ENCODE measurements at places on chromosomes 1 and 21.

DNA sequence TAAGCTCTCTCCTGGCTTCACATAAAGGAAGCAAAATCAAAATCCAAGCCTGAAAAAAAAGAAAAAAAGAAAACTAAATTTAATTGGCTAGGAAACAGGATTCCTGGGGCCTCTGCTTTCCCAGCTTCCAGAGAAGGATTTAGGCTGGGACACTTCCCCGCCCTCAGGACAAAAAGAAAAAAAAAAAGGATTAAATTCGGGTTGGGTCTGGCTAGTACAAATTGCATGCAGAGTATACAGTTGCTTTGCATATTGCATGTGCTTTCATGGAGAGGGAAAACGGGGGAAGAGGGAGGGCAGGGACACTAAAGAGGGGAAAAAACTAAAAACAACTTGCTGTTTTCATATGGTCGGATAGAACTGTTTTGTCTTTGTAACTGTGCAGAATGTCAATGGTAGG, 42.7 kb downstream of the OLIG1 start:
- no peak for DNase-seq

DNA sequence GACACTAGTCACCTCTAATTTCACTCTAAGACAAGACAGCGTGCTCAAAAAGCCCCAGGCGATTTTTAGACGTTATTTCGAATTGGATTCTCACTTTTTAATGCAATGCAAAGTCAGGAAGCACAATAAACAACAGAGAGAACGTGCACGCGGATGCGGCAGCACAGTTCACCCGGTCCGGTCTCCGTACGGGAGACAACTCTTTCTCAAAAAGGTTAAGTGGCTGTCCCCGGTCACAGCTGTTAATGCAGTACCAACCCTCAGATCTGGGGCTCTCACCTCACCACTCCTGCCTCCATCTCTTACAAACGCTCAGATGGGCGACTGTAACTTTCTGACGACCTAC, 1.2 kb downstream of the HP1BP3 start:
- DNase-seq: no peak

GRCh38 chr1:154502066-154502743, at the start of the genes SHE and TDRD10:
Gene SHE, minus strand, starts transcription at chr1:154502412. Its CDS starts 386 bp downstream, at chr1:154502026.
Gene TDRD10, plus strand, starts transcription at chr1:154502219. Its CDS starts 4,685 bp downstream, at chr1:154506904.
- peak; percentile 33 for DNase-seq

DNA sequence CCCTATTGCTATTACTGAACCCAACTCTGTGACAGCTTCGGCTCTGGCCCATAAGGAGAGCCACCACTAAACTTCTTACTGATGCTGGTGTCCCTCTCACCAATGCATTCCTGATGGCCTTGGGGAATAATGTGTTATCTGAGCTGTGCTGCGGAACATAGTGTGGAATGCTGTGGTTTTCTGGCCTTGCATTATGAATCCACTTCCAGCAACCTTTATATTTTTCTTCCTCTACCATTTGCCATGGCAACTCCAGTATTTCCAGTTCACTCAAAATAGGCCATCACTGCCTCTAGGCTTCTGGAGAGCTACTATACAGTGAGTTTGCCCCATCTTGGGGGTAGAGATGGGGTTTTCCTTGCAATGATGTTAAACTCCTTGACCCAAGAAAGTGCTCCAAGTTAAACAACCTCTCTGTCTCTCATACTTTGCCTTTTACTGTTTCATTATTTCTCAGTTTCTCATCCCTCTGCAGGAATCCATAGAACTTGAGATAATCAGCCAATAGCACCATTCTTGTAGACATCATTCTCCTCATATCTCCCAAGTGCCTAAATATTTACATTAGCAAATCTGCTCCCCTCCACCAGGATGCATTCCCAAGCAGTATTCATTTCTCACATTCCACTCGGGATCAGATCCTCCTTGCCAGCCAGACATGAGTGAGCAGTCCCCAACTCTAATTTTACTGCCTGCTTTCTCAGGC, 11.1 kb upstream of the RAVER2 start:
- no peak for DNase-seq

DNA sequence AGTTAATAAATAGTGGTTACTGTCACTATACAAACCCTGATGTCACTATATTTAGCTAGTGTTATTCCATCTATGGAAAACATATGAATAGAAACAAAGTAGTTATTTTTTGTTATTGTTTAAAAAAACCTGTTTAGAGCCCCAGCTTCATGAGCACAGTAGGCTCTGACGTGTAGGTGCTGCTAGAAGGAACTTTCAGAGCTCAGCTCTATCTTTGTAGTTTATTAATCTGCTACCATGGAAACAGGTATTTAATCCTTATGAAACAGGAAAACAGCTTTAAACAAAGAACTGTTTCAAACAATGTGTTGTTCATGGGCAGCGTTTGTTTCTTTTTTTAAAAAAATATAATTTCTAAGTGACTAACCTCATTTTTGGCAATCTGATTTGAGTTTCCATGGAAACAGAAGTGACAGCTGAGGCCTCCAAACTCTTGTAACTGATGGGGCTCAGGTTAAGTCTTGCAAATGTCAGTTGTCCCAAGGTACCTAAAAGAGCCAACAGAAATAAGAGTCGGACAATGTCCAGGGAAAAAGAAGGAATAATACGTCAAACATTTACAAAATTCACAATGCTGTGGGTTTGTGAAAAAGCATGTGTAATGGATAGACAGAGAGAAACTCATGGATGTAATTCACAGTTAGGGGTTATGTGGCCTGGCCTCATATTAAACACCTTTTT, 162.0 kb upstream of the C21orf91 start:
- no peak for DNase-seq

DNA sequence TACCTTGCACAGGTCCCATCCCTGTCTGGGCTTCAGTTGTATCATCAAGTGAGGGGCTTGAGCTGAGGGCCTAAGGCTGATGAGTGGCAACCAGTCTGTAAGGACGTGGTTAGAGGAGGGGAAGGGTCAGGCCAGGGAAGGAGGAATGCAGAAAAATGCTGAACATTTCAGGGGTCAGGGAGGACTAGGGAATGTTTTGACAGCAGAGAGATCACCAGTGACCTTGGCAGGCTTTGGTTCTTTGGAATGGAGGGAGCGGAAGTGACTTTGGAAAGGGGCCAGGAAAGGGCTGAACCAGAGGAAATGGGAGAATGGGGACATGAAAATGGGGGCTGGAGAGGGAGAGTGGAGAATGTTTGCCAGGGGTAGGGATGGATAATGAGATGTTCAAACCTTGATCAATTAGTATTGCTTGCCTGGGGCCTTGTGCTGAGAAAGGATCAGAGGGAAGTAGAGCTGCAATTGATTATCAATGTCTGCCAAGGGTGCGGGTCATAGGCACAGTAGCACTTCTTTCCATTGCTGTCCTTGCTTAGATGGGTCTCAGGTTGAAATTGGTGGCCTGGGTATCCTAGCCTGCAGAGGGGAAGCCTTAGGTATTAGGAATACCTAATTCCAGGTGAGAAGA, 7.4 kb downstream of the LDLRAP1 start:
- no peak for DNase-seq

DNA sequence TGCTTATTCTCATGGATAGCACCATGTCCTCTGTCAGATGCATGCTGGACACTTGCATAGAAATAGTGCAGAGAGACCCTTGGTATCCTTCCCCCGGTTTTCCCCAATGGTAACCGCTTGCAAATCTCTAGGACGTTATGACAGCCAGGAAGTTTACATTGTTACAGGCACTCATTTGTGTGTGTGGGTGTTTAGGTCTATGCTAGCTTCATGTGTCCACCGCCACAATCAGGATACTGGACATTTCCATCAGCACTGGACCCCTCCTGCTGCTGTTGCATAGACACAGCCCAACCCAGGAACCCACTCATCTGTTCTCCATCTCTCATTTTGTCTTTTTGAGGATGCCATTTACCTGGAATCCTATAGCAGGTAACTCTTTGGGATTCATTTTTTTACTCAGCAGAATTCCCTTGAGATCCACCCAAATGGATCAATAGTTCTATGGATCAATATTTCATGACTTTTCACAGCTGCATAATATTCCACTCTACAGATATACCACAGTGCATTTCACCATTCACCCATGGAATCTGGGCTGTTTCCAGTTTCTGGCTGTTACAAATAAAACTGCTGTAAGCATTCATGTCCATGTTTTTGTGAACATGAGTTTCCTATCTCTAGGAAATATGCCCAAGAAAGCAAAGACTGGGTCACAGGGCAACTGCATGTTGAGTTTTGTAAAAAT, 6.6 kb upstream of the WNT9A start:
- no peak for DNase-seq

GRCh38 chr1:65229754-65230339, 79.5 kb upstream of the DNAJC6 start:
- DNase-seq: no peak

DNA sequence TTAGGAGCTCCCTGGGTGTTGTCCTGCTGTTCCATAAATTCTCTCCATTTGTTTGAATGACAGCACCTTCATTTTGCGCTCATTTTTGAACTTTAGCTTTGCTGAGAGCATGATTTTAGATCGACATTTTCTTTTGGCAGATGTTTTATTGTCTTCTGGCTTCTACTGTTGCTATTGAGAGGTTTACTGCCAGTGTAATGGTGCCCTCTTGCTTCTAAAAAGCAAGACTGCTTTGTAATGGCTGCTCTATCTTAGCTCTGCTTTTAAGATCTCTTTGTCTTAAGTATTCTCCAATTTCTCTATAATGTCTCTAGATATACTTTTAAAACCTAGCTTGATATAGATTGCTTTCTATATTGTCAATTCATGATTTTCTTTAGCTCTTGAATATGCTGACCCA, 27.8 kb downstream of the THEM4 start:
- peak; percentile 14 for DNase-seq

- no peak for DNase-seq
Measured at GRCh38 chr1:68015971-68016370, 34.5 kb downstream of the DIRAS3 start.

DNA sequence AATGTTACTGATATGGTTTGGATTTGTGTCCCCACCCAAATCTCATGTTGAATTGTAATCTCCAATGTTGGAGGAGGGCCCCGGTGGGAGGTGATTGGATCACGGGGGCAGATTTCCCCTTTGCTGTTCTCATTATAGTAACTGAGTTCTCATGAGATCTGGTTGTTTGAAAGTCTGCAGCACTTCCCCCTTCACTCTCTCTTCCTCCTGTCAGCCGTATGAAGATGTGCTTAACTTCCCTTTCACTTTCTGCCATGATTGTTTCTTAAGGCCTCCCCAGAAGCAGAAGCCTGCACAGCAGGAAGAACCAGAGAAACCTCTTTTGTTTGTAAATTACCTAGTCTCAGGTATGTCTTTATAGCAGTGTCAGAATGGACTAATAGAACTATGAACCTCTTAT, 28.4 kb downstream of the TRIM33 start:
- peak; percentile 64 for DNase-seq

GRCh38 chr21:16082038-16082816, 352.4 kb downstream of the USP25 start:
- peak; percentile 72 for DNase-seq

GRCh38 chr1:26084091-26084561, 16.7 kb upstream of the TRIM63 start:
- no peak for DNase-seq

- DNase-seq: no peak
Measured at GRCh38 chr1:51283979-51284378, 46.4 kb downstream of the TTC39A start.

GRCh38 chr1:205591522-205592351, 40.1 kb downstream of the ELK4 start:
- peak; percentile 90 for DNase-seq

GRCh38 chr1:198867182-198867581, 228.3 kb downstream of the PTPRC start:
- DNase-seq: no peak

DNA sequence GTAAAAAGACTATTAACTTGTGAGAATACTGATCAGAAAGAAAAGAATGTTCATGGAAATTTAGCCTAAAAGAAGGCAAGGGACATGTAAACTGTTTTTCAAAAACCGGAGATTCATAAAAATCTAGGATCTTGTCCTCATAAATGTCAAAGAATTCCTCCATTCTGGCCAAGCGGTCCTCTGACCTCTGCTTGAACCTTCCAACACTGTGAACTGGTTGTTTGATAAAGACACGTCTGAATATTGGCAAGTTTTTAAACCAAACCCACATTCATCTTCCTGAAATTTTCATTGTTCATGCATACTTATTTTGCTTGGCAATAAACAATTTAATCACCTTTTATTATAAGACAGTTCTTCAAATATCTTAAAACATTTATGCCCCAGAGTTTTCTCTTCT, 19.8 kb downstream of the ASPM start:
- no peak for DNase-seq

GRCh38 chr1:245380790-245381535, 226.2 kb downstream of the KIF26B start:
- peak; percentile 45 for DNase-seq

DNA sequence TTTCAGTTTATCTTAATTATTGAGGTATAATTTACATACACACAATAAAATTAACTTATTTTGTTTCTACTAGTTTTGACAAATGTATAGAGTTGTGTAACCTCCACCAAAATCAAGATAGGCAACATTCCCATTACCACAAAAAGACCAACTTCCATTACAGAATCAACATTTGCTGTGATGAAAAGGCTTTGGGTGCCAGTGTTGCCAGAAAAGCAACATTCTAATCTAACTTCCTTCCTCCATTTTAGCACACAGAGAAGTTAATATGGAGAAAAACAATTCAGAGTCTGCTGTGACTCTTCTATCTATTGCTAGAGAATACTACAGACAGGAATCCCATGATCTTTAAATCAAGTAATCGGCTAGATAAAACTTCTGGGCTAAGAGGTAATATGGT, 245.3 kb downstream of the RERE start:
- DNase-seq: peak; percentile 47

DNA sequence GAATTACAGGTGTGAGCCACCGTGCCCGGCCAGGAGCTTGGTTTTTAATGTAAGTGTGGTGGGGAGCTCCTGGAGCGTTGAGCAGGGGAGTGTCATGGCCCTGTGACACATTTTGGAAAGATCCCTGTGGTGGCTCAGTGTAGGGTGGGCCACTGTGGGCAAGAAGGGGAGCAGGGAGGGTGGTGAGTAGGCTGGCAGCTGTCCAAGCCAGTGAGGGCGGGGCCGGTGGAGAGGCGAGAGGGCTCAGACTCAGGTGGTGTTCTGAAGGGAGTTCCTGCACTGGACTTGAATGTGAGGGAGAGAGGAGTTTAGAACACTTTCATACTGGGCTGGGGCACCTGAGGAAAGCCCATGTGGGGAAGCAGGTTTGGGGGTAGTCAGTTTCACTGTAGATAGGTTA, 3.1 kb upstream of the EVA1B start:
- peak; percentile 65 for DNase-seq

DNA sequence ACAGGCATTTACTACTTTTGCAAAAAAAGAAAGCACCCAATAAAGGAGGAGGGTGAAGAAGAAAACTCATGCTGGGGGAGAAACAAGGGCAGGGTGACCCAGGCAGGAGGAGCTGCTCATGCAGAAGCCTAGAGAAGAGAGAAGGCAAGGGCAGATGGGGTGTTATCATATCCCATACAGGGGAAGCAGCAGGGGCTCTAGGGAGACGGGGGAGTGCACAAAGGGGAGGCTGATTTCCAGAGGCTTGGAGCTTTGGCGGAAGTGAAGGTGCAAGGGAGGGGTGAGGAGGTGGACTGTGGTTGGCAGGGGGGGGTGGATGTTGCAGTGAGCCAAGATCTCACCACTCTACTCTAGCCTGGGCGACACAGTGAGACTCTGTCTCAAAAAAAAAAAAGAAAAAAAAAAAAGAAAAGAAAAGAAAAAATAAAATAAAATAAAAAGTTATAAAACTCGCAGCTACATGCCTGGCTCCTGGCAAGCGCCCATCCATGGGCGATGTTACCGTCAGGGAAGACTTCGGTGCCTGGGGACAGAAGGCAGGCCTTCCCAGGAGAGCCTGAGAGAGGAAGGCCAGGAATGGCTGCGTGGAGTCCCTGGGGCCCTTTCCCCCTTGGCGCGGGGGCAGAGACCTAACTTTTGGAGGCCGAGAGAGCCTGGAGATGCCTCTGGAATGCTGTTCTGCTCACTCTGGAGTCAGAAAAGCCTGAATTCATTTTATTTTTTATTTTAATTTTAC, 3.3 kb upstream of the FCN3 start:
- no peak for DNase-seq

- no peak for DNase-seq
Measured at GRCh38 chr1:45322486-45323040, 4.1 kb upstream of the HPDL start.
